Lower leg skin (tissue), 4 donors: ENCODE measurements at places on chromosomes 4 and X. TPM values are rescaled to one million over a fixed set of nuclear protein-coding genes. Genes with fewer than 3 reads are reported as not detected.

DNA sequence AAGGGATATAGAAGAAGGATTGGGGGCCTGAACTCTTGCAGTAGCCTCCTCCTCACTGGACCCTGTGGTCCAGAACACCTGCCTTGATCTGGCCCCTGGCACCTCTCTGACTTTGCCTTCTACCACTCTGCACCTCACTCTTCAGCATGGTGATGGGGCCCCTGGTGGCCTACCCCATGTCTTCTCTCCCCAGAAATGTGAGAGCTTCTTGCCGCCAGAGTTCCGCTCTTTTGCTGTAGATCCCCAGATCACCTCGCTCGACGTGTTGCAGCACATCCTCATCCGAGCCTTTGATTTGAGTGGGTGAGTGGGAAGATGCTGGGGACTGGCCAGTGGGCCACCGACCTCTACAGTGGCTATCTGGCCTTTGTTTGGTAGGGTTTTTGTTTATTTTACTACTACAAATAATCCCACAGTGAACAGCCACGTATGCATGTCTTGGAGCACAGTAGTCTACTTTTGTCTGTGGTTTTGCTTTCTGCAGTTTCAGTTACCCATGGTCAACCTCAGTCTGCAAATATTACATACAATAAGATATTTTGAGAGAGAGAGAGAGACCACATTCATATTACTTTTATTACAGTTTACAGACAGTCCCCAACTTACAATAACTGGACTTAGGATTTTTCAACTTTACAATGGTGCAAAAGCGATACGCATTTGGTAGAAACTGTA, 1.8 kb downstream of the TBC1D25 start:
- DNase-seq, result no peak

DNA sequence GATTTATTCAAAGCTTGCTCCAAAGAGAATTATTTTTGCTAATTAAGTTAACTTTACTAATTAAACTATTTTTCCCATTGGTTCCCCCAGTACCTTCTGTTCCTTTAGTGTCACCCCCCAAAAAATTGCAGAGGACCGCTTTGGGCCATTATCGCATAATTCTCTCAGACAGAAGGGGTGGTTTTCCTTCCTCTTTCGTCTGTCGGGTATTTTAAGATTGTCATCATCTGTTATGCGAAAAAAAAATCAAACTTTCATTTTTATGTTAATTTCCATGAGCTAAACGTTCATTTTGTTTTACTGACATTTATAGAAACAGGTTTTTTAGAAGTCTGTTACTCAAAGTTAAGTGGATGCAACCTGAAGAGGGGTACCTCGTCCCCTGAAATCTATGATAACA, 76.2 kb upstream of the DDX3X start:
- DNase-seq, result no peak

Gene GPC3
- 18.6 TPM for total RNA-seq

GRCh38 chr4:58739275-58739674, 1629.1 kb upstream of the IGFBP7 start:
- no peak for DNase-seq

- DNase-seq, result no peak
Measured at GRCh38 chr4:38055566-38055965, 95.4 kb downstream of the PTTG2 start.
